ENCODE measurements at places on chromosomes 5 and 9. TPM values are rescaled to one million over a fixed set of nuclear protein-coding genes. Genes with fewer than 3 reads are reported as not detected.

MYOT gene
- not detected for total RNA-seq

PCDHB7 gene
- 2.0 TPM for total RNA-seq

GRCh38 chr9:111158363-111158762 lies 120.1 kb upstream of the LPAR1 start:
- DNase-seq = no peak

GRCh38 chr5:150175536-150175935 lies 9.0 kb downstream of the CDX1 start:
- peak; percentile 27 for DNase-seq

DNA sequence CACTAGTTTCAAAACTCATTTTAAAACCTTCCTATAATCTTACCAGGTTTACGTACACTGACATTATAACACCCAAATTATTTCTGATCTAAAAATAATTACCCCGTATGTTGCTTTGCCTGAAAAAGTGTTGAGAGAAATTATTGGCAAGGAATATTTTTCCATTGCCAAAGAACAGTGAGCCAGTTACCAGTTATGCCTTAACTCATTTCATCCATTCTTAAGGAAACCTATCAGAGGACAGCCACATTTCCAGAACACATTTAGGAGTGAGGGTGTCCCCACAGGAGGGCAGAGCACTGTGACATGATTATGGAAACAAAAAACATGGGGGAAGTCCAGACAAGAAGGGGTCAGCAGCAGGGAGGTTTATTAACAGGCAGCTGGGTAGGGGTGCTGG lies 52.2 kb downstream of the GABBR2 start:
- no peak for DNase-seq

DNA sequence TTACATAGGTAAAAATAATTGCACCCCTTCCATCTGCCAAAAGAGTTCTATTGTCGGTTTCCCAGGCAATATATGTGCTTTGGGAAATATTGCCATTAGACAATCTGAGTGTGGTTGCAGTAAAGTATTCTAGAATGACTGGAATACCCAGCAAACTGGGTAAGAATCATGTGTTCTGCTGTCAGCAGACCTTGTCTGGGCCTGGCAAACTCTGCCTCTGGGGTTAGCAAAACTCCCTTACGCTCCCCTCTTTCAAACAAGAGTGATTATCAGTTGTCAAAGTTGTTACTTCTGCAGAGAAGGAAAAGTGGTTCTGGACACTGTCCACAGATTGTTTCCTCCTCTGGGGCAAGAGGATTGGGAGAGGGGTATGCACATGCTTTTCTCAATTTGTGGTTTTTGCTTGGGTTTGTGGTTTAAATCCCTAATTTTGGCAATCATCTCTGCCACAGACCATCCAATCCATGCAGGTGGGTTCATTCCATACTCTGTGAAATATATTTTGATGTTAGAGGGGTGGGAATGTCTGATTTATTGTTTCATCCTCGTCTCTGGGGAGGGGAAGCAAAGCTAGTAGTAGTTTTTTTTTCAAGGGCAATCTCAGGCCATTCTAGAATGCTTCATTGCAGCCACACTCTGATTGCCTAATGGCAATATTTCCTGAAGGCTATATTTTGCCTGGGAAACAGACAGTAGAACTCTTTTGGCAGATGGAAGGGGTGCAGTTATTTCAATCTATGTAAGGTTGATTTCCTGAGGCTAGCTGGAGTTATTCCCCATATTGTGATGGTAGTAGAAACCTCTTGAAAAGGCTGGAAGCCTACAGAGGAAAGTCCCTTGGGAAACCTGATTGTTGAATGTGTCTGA lies 24.0 kb upstream of the TNFSF15 start:
- DNase-seq = no peak

IGIP gene
- total RNA-seq = 3.4 TPM

- no peak for DNase-seq
Observed at GRCh38 chr9:115964710-115965347, 188.8 kb upstream of the PAPPA start.

GRCh38 chr5:149800633-149801032 lies 70.5 kb downstream of the PPARGC1B start:
- DNase-seq = no peak

- peak; percentile 71 for DNase-seq
Observed at GRCh38 chr5:71471193-71471592, 15.7 kb downstream of the BDP1 start.

DNA sequence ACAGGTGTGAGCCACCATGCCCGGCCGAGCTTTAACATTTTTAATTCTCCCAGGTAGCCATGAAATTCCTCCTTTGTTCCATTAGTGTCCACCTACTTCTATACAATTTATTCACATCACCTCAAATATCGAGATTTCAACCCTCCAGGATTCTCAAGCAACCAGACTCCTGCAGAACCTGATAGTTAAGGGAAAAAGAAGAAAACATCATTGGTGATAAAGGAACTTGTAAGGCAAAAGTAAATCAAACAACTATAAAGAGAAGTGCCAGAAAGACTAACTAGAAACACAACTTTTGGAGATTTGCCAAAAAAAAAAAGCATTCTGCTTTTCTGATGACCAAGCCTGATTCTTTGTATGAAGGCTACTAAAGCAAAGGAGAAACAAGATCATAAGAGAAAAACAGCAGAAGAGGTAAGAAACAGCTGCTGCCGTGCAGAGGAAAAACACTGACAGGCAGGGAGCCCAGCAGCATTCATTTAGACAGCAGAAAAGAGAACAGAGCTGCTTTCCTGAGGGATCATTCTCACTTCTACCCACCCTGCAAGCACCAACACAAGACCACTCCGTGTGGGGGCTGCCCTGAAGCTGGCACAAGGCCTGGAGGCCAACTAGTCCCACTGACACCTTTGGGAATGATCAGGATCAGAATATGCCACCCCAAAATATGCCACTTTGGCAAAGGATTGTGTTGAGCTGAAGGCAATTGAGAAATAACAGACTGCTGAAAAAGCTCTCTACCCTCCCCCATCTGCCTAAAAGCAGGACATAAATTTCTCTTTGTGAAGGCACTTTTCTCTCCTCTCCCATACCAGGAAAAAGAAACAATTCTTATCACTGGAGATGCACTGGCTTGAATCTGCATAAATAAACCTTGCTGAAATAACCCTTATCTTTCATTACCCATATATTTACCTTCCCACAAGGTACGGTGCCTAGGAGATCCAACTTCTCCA lies 75.1 kb downstream of the ALDH7A1 start:
- peak; percentile 68 for DNase-seq

DNA sequence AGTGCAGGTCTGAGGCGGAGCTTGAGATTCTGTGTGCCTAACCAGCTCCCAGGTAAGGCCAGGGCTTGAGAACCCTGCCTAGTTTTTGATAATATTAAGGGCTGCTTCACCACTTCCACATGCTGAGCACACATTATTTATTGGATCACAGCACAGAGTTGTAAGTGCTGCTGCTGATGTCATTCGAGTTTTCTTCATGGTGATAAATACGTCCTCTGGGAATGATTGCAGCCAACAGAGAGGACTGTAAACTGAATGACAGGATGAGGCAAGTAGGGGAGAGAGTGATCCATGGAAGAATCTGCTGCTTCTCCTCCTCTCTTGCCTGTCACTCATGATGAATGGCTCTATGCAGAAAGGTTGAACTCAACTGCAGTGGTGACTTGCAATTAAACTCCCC lies 77.9 kb upstream of the VPS13A start:
- DNase-seq = no peak

BASP1 gene
- 164 TPM for total RNA-seq

Data from LHCN-M2 (cell line).